ENCODE measurements at places on chromosomes 3 and 15.

DNA sequence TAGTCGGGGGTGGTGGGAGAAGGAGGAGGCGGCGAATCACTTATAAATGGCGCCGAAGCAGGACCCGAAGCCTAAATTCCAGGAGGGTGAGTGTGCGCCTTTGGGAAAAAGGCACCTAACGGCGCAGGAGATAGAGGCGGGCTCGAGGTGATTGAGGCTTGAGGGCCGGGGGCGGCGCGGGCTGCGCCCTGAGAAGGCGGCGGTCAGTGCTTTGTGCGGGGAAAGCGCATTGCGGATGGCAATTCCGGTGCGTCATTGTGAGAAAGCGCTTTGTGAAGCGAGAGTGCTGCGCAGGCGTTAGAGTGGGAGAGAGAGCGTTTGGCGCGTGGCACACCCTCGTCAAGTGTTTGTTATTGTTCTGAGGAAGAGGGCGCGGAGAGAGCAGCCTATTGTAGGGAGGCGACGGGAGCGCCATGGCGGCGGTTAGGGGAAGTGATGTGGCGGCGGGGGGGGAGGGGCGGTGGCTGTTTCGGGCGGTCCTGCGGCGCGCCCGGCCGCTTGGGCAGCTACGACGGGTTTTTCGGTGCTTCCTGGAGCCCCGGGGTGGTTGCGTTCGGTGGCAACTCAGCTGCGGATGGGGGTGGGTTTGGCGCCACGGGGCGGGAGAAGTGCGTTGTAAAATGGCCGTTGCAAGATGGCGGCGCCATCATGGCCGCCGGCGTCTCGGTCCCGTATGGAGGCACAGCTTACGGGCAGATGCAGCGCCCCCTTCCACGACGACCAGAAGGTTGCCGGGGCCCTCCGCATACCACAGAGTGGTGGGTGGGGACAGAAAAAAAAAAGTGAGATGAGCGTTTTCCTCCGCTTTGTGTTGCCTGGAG is 492 bp downstream of the MORF4L1 start:
- DNase-seq = peak; percentile 92

GRCh38 chr3:73503781-73504180 is 121.0 kb downstream of the PDZRN3 start:
- DNase-seq = no peak

- no peak for DNase-seq
These were observed 92.3 kb downstream of the ATP10A start for GRCh38 chr15:25770618-25771337.

DNA sequence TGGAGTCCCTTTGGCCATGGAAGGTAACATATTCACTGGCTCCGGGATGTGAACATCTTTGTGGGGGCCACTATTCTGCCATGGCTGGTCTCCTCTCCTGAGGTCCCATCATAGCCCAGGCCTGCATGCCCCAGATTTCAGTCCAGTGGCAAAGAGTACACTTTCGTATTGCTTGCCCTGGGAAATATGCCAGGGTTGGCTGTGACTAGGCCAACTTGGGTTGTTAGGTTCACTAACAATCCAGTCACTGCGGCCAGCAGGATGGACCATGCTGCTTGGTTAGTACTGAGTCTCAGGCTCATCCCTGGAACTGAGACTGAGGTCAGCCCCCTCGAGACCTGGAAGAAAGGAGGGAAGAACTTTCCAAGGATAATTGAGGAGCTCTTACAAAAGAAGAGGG is 9.8 kb upstream of the EEFSEC start:
- no peak for DNase-seq

DNA sequence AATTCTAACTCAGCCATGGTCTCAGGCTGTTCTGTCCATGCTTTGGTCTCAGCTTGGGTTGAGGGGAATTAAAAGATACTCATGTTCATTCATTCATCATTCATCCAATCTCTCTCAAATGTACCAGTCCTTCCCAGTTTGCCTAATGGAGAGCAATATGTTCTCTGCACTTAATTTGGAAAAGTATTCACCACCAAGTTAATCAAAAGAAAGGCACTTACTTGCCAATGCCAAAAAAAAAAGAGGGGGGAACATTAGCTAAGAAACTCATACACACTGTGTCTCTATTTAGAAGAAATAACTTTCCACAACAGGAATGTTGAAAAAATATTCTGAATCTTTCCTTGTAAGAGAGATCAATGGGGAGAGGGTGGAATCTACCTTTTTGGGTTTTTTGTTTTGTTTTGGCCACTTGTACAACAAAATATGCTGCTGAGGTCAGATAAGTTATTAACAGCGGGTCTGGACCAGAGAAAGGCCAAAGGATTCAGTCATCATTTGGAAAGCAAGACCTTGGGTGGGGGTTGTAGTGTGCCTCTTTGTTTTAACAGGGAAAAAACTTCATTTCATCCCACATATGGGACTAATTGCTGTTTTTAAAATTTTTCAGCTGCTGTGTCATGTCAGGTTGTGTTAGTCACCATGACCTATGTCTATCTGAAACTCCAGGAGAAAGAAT is 152.3 kb downstream of the FBN1 start:
- no peak for DNase-seq

GRCh38 chr15:47998619-47999019 is 122.2 kb upstream of the SLC24A5 start:
- DNase-seq = no peak

DNA sequence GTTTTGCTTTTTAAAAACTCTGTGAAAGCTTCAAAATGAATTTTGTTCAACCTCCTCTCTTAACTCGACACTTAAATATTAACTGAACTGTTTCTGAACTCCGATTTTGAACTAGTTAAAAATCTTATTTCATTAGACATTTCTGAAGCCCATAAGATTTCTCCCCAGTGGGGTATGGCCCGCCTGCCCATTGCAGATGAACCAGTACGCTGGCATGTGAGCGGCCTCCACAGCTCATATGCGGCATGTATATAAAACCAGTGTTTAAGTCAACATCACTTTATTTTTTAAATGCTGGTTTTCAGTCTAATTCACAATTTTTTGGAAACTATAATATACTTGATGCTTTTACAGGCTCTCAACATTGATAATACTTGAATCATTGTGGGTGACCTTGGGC is 50.2 kb downstream of the CPN2 start:
- DNase-seq = no peak

- DNase-seq = no peak
These were observed 21.4 kb upstream of the ESYT3 start for GRCh38 chr3:138412821-138413551.

DNA sequence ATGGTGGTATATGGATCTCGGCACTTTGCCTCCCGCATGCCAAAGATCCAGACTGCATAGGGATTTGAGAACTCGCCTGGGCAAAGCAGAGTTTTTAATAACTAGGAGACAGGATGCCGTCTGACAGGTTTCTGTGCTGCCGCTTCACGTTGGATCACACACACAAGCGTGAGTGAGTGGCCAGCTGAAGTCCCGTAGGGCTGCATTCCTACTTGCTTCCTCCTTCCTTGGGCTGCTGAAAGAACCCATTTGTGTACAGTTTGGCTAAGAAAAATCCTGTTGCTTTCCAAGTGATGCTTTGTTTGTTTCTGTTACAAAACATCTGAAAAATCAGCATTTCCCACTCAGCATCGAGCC is 604.3 kb upstream of the CFAP20DC start:
- DNase-seq = no peak
